ENCODE measurements at places on chromosomes 1 and 21.

DNA sequence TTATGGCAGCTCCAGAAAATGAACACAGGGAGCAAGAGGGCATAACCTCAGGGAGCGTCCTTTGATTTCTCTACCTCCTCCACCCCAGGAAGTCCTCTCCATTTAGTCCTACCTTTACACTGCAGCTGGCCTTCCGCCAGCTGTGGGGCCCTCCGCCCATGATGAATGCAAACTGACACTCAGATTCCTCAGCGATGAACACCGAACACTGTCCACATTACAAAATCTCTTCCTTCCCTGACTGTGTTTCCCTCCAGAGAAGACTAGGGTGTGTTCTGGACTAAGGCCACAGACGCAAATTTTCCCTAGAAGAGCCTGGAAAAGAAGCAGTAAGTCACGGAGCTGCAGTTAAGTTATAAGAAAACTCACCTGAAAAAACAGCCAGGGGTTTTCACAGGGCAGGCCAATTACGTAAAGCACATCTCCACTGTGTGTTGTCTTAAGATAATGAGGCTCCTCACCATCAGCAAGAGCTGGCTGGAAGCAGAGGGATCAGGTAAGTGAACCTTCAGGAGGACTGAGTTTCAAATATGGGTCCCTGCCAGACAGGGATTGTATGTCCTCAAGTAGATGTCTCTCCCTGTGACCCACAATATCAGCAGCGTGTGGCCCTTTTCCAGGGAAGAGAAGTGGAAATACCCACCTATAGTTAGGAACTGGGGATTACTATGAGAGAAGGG, 46.3 kb upstream of the ATP1B1 start:
- peak; percentile 84 for DNase-seq

GRCh38 chr1:225626698-225627097, 26.2 kb downstream of the ENAH start:
- DNase-seq: no peak

GRCh38 chr1:215219372-215219771, 136.8 kb downstream of the KCNK2 start:
- DNase-seq: no peak

- DNase-seq: no peak
Measured at GRCh38 chr1:102796429-102796828, 311.9 kb downstream of the COL11A1 start.

DNA sequence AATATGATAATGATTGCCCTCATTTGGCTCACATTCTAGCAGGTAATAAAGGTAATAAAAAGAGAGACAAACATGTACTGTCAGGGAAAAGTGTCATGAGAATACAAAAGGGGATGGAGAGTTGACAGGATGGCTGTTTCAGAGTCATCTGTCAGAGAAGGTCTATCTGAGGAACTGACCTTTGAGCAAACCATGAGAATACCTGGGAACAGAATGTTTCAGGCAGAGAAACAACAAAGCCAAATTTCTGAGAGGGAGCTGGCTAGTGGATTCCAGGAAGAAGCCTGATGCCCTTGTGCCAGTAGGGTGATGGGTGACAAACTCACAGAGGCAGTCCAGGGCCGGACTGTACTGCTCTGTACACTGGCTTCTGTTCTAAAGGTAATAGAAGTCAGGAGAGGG, 107.2 kb downstream of the C1orf21 start:
- no peak for DNase-seq

DNA sequence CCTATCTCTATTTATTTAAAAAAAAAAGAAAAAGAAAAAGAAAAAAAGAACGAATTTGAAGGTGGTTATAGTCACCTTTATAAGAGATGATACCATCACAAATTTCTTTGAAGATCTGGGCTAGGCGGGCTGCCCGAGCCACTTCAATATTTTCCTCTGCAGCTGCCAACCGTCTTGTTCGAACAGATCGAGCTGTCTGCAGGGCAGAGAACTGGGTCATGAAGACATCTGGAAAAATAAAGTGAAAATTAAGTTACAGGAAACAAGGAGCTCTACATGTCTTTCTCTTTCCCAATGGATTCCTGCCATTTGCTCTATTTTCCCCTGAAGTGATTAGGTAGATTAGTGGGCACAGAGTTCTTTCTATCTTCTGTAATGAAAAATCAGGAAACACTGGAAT, 31.9 kb downstream of the RUSC1 start:
- no peak for DNase-seq

GRCh38 chr1:218031901-218032300, 253.2 kb upstream of the RRP15 start:
- DNase-seq: no peak

DNA sequence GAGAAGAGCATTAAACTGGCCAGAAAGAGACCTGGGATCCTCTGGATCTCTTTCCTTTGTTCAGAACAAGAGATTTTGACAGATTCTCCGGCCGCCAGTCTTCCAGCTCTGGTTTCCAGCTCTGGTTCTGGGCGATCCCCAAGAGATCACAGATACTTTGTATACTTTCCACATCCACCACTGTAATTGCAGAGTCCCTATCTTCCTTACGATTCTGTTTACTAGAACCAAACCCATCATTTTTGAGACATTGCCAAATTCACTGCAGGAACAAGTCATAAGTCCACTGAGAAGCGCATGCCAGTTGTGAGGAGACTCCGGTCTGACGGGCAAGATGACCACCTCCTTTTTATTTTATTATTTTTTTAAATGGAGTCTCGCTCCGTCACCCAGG, 505.2 kb downstream of the SMYD3 start:
- DNase-seq: no peak

- DNase-seq: no peak
Measured at GRCh38 chr1:27993241-27993640, 33.5 kb downstream of the XKR8 start.

DNA sequence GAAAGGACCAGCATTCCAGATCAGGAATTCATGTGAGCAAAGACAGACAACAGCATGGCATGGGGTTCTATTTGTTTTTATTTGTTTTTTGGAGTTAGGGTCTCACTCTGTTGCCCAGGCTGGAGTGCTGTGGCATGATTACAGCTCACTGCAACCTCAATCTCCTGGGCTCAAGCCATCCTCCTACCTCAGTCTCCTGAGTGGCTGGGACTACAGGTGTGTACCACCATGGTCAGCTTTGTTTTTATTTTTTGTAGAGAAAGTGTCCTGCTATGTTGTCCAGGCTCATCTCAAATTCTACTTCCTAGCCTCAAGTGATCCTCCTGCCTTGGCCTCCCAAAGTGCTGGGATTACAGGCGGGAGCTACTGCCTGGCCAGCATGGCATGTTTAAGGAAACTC, 9.7 kb upstream of the CAMK2N1 start:
- no peak for DNase-seq

DNA sequence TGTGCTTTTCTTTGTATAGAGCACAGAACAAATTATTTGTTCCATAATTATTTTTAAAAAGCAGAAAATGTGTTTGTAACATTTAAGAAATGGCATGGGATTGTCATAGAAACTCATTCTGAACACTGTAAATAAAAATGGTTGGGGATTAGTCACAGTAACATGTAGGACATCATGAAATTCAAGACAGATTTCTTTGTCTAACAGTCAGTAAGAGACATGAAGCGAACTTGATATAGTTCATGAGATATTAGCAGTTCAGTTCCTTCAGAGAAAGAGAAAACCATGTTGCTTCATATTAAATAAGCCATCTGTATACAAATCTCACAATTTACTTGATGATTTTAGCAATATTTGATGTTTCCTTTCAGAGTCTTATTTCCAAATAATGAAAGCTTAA, 19.7 kb downstream of the NFIA start:
- DNase-seq: no peak

DNA sequence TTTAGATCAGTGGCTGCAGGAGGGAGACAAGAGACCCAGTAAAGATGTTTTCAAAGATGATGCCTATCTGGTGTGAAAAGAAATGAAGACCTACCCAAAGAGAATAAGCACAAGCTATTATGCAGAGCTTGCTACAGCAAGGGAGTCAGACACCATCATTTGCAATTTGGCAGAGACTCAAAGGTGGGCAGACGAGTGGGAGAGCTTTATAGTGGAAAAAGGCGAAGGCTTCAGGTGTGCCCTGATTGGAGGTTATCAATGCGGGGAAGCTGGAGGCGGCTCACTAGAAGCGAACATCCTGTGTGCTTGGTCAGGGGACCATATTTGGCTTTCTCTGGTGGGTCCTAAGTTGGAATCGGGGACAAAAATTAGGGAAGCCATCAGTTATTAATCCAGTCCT, 183.8 kb downstream of the DISC1 start:
- DNase-seq: no peak

- no peak for DNase-seq
Measured at GRCh38 chr1:226971765-226972164, 31.7 kb downstream of the COQ8A start.

DNA sequence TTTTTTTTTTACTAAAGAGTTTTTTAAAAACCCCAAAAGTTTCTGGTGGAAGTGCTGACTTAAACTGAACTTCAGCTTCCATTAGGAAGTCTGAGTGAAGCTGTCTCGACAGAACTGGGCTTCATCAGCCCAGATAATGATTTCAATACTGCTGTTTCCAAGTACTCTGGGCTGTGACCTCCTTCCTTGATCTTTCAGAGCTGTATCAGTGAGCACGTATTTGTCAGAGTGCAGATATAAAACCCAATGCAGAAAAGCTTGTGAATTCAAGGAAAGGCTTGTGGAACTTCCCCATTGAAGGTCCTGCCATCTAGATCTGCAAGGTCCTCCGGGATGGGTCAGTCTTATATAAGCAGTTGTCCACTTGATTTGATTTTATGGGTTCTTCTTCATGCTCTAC, 50.1 kb upstream of the RGS21 start:
- DNase-seq: no peak

DNA sequence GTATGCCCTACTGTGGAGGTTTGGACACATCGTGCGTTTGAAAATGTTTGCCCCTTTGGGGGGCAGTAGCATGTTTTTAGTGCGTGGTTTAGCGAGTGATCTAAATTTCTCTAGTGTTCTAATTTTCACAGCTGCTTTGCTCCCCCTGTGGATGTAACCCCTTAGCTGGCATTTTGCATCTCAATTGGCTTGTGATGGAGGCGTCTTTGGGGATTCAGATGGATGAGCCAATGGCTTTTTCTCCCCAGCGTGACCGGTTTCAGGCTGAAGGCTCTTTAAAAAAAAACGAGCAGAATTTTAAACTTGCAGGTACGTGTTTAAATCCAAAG, 836 bp downstream of the CDC7 start:
- peak; percentile 86 for DNase-seq

DNA sequence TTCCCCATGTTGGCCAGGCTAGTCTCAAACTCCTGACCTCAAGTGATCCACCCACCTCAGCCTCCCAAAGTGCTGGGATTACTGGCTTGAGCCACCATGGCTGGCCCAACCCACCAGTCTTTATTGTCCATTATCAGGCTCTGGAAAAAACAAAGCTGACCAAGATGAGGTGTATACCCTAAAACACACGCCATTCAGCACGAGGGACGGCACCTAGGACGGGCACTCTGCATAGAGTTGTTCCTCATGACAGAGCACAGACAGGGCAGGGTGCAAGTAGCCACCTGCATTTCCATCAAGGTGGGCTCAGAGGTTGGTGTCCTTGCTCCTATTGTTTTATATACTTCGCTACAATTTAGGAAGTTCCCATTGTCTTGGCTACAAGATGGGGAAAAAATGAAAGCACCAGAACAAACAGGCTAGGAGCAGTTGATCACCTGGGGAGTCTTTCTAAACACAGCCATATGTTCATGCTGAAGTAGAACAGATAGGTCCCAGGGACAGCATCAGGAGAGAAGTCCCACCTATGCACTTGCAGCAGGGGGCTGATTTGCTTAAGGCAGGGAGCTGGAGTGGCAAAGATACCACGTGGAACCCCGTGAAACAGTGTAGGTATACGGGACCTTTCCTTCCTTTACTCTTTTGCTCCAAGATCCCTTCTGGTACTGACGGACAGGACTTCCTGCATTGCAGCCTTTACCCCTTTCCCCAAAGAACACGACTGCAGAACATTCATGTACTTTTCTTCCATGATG, 4.5 kb downstream of the KRTCAP2 start:
- no peak for DNase-seq

DNA sequence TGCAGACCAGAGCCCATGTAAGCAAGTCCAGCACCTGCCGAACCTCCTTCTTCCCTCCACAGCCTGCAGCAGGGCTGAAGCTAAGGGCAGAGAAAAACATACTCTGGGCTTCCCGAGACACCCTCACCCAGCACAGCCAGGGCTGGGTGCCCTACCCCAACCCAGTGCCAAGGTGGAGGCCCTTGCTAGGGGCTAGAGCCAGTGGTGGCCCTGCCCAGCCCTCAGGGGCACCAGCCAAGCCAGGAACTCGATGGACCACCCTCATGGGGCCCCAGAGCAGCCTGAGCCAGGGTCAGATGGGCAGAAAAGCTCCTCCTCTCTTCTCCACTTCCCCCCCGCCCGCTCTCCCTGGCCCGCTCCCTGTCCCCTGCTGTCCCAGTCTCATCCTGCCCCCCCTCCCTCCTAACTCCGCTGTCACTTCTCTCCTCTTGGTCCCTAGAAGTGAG, 15.9 kb downstream of the TNFRSF25 start:
- no peak for DNase-seq

DNA sequence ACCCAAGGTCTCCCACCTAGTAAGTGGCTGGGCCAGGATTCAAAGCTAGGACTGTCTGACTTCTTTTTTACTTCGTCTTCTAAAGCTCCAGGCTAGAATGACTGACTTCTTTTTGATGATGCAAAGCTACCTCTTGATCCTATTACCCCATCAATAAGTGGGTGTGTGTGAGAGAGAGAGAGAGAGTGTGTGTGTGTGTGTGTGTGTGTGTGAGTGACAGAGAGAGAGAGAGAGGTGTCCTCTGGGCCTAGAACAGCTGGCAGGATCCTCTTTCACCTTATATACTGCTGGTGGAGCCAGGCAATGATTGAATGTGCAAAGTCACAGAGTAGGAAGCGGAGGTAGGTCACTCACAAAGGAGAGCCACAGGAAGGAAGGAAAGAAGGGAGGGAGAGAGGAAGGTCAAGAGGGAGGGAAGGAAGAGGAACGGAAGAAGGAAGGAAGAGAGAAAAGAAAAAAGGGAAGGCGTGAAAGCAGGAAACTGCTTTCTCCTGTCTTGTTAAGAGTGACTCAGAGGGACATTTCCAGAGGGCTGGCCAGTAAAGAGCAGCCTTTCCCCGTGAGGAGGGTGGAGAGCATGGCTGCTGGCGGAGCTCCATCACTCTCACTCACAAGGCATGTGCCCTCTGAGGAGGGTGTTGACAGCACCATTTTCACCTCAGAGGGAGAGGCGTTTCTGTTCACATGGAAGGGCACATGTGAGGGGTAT, 68.9 kb downstream of the CDC7 start:
- no peak for DNase-seq

DNA sequence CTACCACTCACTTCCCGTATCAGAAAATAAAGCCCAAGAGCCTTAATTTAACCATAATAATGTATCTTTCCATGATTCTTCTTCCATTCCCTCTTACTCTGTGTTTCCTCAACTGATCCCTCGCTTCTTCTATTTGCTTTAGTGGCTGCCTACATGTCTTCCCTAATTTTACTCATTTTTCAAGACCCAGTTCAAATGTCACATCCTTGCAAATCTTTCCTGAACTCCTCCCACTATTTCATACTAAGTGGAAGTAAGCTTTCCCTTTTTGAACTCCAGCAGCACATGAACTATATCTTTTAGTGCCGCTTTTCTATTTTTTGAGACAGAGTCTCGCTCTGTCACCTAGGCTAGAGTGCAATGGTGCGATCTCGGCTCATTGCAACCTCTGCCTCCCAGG, 3.8 kb upstream of the NFYC start:
- no peak for DNase-seq

GRCh38 chr1:214002472-214002871, 14.7 kb downstream of the PROX1 start:
- peak; percentile 97 for DNase-seq
